Naive thymus-derived CD4-positive, alpha-beta T cell (primary cell): ENCODE measurements at places on chromosomes 1 and 21. TPM values are rescaled to one million over a fixed set of nuclear protein-coding genes. Genes with fewer than 3 reads are reported as not detected.

DNA sequence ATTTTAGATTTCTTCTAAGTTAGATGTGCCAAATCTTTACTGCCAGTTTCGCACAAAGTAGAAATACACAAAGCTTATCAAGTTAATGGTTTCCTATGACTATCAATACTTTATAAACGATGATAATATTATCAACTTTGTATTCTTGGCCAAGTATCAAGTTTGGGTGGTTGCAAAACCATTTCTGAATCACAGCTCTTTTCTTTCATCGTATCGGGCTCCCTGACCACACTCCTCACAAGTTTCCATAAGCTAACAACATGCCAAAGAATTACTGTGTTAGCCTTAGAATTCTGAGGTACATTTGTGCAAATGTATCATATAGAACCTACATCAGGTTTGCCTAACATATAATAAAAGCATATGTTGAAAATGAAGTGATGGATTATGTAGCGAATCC is 311.0 kb downstream of the KCTD3 start:
- H3K36me3 ChIP-seq = no peaks in the 10 kb centered on the region
- H3K4me1 ChIP-seq = no peaks in the 10 kb centered on the region
- no peak for DNase-seq
- H3K27ac ChIP-seq = no peak overlapping the region
- H3K4me3 ChIP-seq = no peak overlapping the region

- no peaks in the 10 kb centered on the region for H3K27me3 ChIP-seq
- no peaks in the 10 kb centered on the region for H3K4me1 ChIP-seq
- H3K27ac ChIP-seq = no peak overlapping the region
- no peak overlapping the region for H3K4me3 ChIP-seq
- peaks cover 21% of the 10 kb centered on the region for H3K36me3 ChIP-seq
Measured at GRCh38 chr1:119027759-119028158, 39.6 kb upstream of the TBX15 start.

- no peaks in the 10 kb centered on the region for H3K4me1 ChIP-seq
- no peak overlapping the region for H3K4me3 ChIP-seq
Measured at GRCh38 chr1:72202761-72203160, 79.6 kb downstream of the NEGR1 start.

- H3K4me1 ChIP-seq = peaks cover 60% of the 10 kb centered on the region
- no peak for DNase-seq
- peak overlapping the region; percentile 29 for H3K4me3 ChIP-seq
- H3K36me3 ChIP-seq = no peaks in the 10 kb centered on the region
Measured at GRCh38 chr1:64962441-64962840, 3.9 kb downstream of the JAK1 start.

DNA sequence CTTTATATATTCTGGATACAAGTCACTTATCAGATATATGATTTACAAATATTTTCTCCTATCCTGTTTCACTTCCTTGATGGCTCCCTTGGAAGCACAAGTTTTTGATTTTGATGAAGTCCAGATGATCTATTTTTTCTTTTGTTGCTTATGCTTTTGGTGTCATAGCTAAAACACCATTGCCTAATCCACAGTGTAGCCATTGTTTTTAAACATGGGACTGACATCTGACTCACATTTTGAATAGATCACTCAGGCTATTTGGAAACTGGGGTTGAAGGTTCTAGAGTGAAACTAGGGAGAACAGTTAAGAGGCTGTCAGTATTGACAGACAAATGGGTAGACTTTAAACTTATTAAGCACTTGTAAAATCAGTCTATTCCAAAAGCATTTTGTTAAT is 16.6 kb downstream of the AK4 start:
- H3K36me3 ChIP-seq = no peaks in the 10 kb centered on the region
- no peak overlapping the region for H3K27ac ChIP-seq
- no peak overlapping the region for H3K4me3 ChIP-seq
- H3K27me3 ChIP-seq = no peaks in the 10 kb centered on the region
- no peaks in the 10 kb centered on the region for H3K4me1 ChIP-seq

Gene RXFP4
- total RNA-seq = not detected

Gene BRINP3
- total RNA-seq = not detected in 2 replicates

Gene SSU72
- 123 TPM for total RNA-seq
